ENCODE measurements at places on chromosomes 1 and 21.

- no peak for DNase-seq
These were observed 41.2 kb downstream of the OPRD1 start for GRCh38 chr1:28853093-28853742.

DNA sequence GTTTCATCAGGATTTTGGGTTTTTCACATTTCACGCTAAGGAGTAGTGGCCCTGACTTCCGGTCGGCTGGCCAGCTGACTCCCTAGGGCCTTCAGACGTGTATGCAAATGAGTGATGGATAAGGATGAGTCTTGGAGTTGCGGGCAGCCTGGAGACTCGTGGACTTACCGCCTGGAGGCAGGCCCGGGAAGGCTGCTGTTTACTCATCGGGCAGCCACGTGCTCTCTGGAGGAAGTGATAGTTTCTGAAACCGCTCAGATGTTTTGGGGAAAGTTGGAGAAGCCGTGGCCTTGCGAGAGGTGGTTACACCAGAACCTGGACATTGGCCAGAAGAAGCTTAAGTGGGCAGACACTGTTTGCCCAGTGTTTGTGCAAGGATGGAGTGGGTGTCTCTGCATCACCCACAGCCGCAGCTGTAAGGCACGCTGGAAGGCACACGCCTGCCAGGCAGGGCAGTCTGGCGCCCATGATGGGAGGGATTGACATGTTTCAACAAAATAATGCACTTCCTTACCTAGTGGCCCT, 23.1 kb upstream of the TNFRSF1B start:
- DNase-seq = peak; percentile 54

GRCh38 chr1:100780814-100781213, 61.3 kb downstream of the VCAM1 start:
- no peak for DNase-seq

DNA sequence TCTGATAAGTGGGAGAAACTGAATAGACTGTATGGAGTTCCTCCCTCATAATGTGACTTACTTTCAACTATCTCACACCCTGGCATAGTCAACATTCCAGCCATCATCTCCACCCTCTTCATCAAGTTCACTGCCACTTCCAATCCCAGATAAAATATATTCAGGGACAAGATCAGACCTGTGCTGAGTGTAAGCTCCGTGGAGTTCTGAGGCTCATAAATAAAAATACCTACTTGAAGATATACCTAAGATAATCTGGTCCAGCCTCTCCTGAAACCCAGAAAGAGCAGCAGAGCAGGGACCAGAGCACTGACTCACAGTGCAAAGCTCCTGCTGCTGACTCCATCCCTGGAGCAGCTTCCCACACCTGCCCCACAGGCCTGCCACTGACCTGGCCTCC, 1.7 kb upstream of the LCE7A start:
- DNase-seq = no peak

DNA sequence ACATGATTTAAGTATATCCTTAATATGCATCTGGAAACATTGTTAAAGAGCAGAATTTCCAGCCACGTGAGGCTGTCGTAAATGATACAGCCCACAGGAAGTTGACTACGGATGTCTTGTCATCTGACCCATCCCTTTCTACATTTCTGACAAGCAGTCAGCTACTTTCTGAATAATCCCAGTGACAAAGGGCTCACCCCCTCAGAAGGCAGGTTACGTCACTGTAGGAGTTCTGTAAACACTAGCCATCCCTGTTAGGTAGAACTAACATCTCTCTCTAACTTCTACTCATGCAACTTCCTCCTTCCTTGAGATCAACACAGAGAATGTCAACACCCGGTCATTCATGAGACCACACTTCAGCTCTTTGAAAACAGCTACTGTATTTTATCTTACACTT, 259.2 kb downstream of the GREM2 start:
- no peak for DNase-seq

- no peak for DNase-seq
These were observed 505.8 kb downstream of the SMYD3 start for GRCh38 chr1:246001142-246001836.

DNA sequence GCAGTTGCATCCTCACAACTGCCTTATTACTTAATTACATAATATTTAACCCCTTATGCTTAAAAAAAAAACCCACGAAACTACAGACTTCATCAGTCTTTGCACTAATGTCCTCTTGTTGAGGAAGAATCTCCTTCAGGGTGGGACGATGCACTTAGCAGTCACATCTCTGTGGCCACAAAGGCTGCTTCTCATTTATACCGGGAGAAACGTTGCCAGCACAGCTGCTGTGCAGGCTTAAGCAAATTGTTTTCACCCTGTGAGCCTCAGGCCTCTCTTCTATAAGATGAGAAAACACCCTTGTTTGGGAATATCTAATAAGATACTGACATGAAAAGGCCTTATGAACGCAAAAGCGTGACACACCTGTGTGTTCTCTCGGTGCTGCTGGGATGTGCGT, 2.9 kb upstream of the OBSCN start:
- DNase-seq = no peak

- DNase-seq = no peak
These were observed 89.1 kb upstream of the KCNK2 start for GRCh38 chr1:214993419-214993818.

- no peak for DNase-seq
These were observed 94.2 kb upstream of the IPO9 start for GRCh38 chr1:201734786-201735185.

GRCh38 chr1:76857138-76857537, 10.1 kb upstream of the ST6GALNAC5 start:
- DNase-seq = no peak

DNA sequence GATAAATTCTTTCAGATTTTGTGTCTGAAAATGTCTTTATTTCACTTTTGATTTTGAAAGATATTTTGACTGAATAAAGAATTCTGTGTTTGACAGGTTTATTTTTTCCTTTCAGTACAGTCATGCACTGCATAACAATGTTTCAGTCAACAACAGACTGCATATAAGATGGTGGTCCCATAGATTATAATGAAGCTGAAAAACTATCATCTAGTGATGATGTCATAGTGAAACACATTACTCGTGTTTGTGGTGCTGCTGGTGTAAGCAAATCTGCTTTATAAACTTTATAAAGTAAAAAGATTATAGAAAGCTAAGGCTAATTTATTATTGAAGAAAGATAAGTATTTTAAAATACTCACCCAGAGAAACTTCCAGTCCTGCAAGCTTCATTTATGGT, 65.3 kb upstream of the PRRX1 start:
- no peak for DNase-seq

GRCh38 chr1:244335456-244335855, 116.3 kb downstream of the ADSS2 start:
- no peak for DNase-seq

- DNase-seq = no peak
These were observed 109.7 kb upstream of the IRF2BP2 start for GRCh38 chr1:234719454-234720251.

DNA sequence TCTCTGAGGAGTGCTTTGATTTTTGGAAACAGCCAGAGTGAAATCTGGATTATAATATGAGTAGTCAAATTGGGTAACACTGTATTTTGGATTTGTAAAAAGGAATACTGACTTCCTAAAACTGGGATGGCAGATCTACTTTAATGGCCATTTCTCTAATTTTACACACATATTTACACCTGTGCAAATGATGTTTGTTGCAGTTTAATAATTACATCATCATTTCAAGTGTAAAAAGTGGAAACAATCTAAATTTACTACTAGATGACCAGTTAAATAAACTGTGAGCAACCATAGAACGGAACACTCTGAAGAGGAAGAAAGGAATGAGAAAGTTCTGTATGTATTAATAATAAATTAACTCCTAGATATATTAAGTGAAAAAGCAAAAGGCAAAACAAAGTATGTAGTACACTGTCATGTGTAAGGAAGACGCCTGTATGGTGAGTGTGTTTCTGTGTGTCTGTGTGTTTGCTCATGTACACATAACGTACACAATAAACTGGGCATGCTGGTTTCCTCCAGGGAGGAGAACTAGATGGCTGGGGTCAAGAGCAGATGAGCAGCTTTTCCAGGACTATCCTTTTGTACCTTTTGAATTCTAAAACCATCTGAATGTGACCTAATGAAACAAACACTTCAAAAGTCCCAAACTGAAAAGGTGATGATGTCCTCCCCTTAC, 2.9 kb upstream of the RHEX start:
- DNase-seq = no peak

- no peak for DNase-seq
These were observed 239.6 kb upstream of the B3GALT2 start for GRCh38 chr1:193426061-193426460.

- no peak for DNase-seq
These were observed 7.0 kb upstream of the ADORA1 start for GRCh38 chr1:203120325-203121153.

- no peak for DNase-seq
These were observed 3.7 kb downstream of the IFI6 start for GRCh38 chr1:27668121-27668807.

DNA sequence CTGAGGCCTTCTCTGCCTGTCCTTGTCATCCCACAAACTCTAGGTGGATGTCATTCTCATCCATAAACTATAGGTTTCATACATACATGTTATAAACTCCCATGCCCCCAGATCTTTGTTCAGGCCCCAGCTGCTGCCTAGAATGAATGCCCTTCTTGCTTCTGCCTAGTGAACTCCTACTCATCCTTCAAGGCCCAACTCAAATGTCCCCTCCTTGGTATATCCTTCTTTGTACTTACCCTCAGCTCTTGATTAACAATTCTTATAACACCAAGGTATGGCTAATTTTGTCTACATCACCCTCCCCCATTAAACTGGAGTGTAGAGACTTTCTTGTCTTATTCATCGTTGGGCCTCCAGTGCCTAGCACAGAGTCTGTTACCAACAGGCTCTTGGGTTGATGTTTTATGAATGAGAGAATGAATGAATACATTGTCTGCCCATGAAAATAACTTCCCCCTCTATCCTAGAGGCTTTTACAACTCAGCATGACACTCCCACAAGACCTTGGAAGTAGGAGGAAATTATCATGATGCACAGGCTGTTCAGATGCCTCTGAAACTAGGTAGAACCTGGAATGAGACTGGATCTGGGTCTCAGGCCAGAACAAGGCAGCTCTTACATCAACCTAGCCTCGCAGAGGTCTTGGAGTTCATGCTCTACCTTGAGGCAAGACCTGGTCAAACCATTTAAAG, 26.9 kb downstream of the EPHB2 start:
- DNase-seq = no peak

GRCh38 chr1:240091614-240092300, at the start of gene FMN2:
FMN2 (plus strand) TSS chr1:240091883; CDS start chr1:240092110, 227 bp downstream.
- no peak for DNase-seq

DNA sequence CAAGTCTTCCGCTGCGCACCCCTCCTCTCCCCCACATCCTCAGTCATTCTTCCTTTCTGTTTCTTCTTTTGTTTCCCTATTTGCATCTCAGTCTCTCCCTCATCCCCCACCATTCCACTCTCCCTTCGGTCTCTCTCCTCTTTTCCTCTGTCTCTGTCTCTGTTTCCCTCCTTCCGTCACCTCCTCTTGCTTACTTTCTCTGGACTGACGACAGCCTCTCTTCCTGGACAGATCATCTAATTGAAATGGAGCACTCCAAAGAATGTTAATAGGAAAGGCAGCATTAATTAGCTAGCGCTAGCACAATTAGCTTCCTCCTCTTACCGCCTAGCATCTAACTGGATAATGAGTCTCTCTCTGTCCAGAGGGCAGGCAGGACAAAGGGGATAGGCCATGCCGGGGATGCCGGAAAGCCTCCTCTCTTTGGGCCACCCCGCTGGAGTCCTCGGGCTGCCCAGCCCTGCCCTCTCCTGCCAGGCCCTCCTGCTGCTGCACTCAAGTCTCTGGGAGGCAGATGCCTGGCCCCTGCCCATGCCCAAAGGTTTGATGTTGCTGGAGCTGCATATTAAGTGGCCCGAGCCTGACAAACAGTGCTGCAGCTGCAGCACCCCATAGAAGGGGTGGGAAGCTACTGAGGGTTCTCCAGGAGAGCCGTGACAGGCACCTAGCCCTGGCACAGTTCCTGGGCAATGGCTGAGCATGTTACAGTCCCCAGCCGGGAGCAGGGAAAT, 20.8 kb downstream of the DISP3 start:
- no peak for DNase-seq

DNA sequence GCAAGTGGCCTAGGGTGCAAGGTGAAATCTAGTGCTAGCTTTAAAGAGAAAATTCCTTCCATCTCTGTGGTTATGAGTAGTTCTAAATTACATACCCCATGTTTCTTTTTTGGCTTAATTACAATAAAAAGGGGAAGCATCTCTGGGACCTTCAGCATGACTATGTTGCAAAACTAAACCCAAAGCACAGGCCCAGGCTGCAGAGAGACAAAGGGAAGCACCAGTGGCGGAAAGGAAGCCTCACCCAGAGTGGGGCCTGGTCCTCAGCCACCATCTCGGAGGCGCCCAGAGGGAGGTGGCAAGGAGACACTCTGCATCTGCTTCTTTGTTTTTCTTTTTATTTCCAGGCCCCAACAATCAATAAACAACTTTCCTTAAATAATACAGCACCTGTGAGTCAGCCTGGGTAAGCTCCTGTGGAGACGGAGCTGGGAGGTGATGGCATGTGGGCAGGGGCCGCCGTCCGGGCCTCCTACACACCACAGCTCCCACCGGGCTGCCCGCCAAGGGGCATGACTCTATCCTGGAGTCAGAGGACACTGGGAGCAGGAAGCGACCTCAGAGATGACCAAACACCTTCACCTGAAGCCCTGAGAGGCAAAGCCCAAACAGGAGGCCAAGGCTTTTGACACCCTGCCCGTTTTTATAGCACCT, 21.7 kb downstream of the ITPKB start:
- DNase-seq = no peak

GRCh38 chr1:89527750-89528381, 3.2 kb downstream of the LRRC8B start:
- DNase-seq = no peak

GRCh38 chr1:232574889-232575762, 54.8 kb downstream of the SIPA1L2 start:
- DNase-seq = no peak

DNA sequence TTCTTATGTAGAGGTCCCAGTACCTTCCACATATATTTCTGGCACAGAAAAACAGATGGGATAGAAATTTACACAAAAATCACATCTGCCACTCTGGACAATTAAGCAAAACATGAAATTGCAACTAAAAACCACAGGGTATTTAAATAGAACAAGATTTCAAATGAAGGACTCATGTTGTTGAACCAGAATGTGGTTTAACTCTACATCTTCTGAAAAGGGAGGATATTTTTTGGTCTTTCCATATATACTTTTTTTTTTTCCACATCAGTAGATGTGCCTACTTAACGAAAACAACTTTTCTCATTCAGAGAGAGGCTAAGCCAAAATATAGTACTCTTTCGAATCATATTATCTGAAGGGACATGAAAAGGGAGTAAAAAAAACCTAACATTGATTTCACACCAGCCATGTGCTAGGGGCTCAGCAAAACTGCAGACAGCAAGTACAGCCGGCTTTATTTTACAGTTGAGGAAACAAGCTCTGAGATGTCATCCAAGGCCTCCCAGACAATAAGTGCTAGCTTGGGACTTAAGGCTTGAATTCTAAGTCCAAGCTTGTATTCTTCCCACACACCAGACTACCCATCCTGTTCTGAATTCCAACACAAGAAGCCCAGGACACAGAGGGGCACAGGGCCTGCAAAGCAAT, 208.9 kb downstream of the PBX1 start:
- DNase-seq = no peak

GRCh38 chr1:240586006-240586405, 25.9 kb downstream of the GREM2 start:
- no peak for DNase-seq

GRCh38 chr1:92705446-92705845, 79.5 kb downstream of the EVI5 start:
- no peak for DNase-seq
